ENCODE measurements at places on chromosomes 6 and 20. TPM values are rescaled to one million over a fixed set of nuclear protein-coding genes. Genes with fewer than 3 reads are reported as not detected.

- no peak for DNase-seq
- H3K36me3 ChIP-seq = no peaks in the 10 kb centered on the region
- H3K4me1 ChIP-seq = peaks cover 7% of the 10 kb centered on the region
- no peaks in the 10 kb centered on the region for H3K27me3 ChIP-seq
- H3K27ac ChIP-seq = peak overlapping the region; percentile 32
These were observed 73.2 kb downstream of the INSM1 start for GRCh38 chr20:20440886-20441658.

DNA sequence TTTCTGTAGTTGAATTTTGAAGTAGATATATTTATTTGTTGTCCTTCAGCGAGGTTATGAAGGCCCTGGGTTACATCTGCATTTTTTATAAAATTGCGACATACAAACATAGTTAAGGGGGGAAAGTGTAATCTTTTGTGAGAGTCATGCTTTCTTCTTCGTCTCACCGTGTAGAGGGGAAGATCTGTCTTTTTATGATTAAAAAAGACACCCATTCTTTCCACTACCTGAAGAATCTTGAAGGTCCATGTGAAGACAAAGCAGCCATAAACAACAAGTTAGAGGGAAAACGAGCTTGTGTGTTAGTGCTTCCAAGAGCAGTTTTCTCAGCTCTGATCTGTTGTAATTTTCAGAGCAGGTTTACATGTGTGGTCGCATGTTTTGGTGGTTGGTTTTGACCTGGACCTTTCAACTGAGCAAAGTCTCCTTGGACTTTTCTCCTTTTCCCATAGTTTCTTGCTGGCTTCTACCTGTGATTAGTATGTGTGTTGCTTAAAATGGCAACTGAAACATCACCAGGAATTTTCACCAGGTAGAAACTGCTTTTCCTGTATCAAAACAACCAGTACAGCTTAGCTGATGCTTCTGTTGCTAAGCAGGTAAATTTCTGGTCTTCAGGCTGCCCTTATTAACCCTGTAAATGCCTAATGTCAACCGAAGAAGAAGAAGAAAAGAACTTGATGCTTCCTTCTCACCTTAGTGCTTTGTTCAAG is 37.3 kb downstream of the RREB1 start:
- H3K4me1 ChIP-seq = peaks cover 31% of the 10 kb centered on the region
- H3K27ac ChIP-seq = peak overlapping the region; percentile 96
- no peak for DNase-seq
- no peaks in the 10 kb centered on the region for H3K27me3 ChIP-seq

- DNase-seq = no peak
- H3K36me3 ChIP-seq = no peaks in the 10 kb centered on the region
- H3K27me3 ChIP-seq = peaks cover 13% of the 10 kb centered on the region
- H3K4me3 ChIP-seq = no peak overlapping the region
- no peaks in the 10 kb centered on the region for H3K4me1 ChIP-seq
These were observed 39.7 kb downstream of the SIRPA start for GRCh38 chr20:1934721-1935573.

- no peaks in the 10 kb centered on the region for H3K27me3 ChIP-seq
- H3K4me3 ChIP-seq = no peak overlapping the region
- no peaks in the 10 kb centered on the region for H3K4me1 ChIP-seq
- H3K27ac ChIP-seq = no peak overlapping the region
These were observed 323.5 kb upstream of the HSF2 start for GRCh38 chr6:122075917-122076316.

DNA sequence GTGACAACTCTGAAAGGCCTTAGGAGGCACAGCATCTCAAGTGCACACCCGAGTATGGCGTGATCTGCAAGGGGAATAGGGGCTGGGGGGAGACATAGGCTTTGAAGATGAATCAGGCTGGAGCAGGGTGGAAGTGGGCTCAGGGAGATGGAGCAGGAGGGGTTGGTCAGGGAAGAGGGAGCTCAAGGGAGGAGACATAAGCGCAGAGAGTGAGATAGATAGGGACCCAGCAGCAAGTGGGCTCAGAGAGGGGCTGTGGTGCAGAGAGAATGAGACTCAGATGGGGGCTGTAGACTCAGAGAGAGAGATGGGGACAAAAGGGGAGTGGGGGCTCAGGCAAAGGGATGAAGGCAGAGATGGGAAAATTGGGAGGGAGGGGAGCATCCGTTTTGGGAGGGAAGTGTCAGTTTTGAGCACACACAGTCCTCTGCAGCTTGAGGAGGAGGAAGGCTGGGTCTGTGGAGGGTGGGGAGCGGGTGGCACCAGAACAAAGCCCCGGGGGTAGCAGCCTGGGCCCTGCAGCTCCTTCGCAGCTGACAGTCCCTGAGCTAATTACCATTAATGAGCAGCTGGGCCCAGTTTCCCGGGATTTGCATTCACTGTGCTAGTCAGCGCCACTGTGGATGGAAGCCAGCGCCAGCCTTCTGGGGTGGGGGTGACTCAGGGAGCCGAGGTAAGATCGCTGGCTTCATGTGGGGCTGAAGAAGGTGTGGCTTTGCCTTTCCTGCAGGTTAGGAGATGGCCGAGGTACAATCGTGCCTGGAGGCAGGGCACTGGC is 18.7 kb downstream of the SRXN1 start:
- H3K36me3 ChIP-seq = no peaks in the 10 kb centered on the region
- no peak overlapping the region for H3K27ac ChIP-seq
- DNase-seq = no peak
- no peaks in the 10 kb centered on the region for H3K4me1 ChIP-seq

- H3K36me3 ChIP-seq = no peaks in the 10 kb centered on the region
- H3K4me3 ChIP-seq = no peak overlapping the region
- no peak overlapping the region for H3K27ac ChIP-seq
- H3K4me1 ChIP-seq = no peaks in the 10 kb centered on the region
- no peaks in the 10 kb centered on the region for H3K27me3 ChIP-seq
These were observed 140.9 kb downstream of the GRIK2 start for GRCh38 chr6:101534386-101534785.

DNA sequence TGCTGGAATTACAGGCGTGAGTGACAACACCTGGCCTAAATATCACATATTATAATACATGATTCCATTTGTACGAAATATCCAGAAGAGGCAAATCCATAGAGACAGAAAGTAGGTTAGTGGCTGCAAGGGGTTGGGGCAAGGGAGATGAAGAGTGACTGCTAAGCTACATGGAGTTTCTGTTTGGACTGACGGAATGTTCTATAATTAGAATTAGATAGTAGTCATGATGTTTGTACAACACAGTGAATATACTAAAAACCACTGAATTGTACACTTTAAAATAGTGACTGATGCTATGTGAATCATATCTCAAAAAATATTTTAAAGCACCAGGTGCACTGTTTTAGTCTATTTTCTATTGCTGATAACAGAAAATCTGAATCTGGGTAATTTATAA is 3.7 kb upstream of the HEBP2 start:
- H3K27ac ChIP-seq = no peak overlapping the region
- H3K36me3 ChIP-seq = no peaks in the 10 kb centered on the region

DNA sequence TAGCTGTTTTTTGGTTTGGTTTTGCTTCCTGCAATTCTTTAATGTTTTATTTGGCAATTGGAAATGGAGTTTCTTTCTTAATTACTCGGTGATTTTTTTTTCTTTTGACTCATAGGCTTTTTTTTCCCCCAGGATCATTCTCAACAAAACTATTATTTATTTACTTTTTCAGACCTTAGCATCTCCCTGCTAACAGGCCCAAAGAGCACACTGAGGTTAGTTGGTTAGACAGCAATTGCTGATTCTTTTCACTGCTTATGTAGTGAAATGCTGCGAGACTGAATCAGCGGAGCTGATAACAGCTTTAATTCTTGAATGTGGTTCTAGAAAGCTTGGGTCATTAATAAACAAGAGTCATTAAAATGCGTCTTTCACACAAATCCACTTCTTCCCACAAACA is 79.1 kb upstream of the ZFP64 start:
- H3K36me3 ChIP-seq = no peaks in the 10 kb centered on the region
- H3K27ac ChIP-seq = no peak overlapping the region
- no peak overlapping the region for H3K4me3 ChIP-seq

GRCh38 chr6:84314377-84314898 is 87.0 kb upstream of the CEP162 start:
- no peaks in the 10 kb centered on the region for H3K4me1 ChIP-seq
- no peak overlapping the region for H3K27ac ChIP-seq
- H3K36me3 ChIP-seq = no peaks in the 10 kb centered on the region
- H3K4me3 ChIP-seq = no peak overlapping the region

DNA sequence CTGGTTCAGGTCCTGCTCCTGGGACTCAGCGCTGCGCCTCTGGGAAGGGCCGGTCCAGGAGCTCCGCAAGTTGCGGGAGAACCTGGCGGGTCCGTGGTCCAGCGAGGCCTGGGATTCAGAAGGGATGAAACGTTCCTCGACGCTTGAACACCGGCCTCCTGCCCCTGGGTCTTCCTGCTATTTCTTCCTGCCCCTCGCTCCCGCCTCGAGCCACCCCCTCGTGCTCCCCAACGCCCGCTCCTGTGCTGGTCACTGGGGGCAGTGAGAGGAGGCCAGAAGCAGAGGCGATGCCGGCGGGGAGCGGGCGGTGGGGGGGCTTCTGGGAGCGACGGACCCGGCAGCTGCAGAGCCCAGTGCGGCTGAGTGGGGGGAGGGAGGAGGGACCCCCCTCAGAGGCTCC is 20.8 kb upstream of the KIF25 start:
- H3K27me3 ChIP-seq = no peaks in the 10 kb centered on the region
- no peaks in the 10 kb centered on the region for H3K36me3 ChIP-seq
- peaks cover 53% of the 10 kb centered on the region for H3K4me1 ChIP-seq

- H3K4me1 ChIP-seq = no peaks in the 10 kb centered on the region
- no peaks in the 10 kb centered on the region for H3K27me3 ChIP-seq
- DNase-seq = no peak
- H3K4me3 ChIP-seq = no peak overlapping the region
- peaks cover 7% of the 10 kb centered on the region for H3K36me3 ChIP-seq
- H3K27ac ChIP-seq = no peak overlapping the region
These were observed 87.1 kb downstream of the OGFRL1 start for GRCh38 chr6:71375676-71376075.

DNA sequence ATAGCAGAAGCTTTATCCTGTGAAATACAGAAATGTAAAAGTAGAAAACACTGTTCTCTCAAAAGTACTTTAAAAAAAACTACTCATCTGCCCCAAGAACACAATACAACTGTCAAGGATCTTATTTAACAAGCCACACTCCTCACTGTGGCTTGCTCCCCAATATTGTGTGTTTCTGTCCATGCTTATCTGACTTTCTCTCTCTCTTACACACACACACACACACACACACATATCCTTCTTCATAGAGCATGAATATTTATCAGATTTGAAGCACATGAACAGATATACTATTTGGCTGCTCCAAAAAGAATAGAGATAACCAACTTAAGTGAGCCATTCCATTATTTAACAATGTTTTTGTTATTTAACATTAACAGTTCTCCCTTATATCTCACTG is 3.6 kb upstream of the PHIP start:
- no peak overlapping the region for H3K27ac ChIP-seq
- H3K4me3 ChIP-seq = no peak overlapping the region
- peaks cover 6% of the 10 kb centered on the region for H3K4me1 ChIP-seq
- no peaks in the 10 kb centered on the region for H3K36me3 ChIP-seq

DNA sequence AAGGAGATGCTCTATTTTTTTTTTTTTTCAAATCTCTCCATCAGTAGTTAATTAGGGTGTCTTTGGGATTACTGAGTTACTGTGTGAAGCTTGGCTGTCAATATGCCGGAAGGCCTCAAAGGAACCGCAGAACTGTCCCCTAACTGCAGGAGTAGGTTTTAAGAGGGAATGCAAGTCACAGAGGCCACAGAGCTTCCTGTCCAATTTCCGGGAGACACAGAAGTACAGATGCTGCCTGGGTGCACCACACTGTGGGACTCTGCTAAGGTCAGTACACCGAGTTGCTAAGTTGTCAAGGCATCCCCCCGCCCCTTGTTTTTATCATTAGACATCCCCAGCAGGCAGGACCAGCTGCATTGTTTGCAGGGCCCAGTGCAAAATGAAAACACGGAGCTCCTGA is 120.2 kb upstream of the RAB32 start:
- no peaks in the 10 kb centered on the region for H3K4me1 ChIP-seq
- DNase-seq = no peak
- H3K36me3 ChIP-seq = no peaks in the 10 kb centered on the region
- no peak overlapping the region for H3K4me3 ChIP-seq
- no peak overlapping the region for H3K27ac ChIP-seq

- no peaks in the 10 kb centered on the region for H3K36me3 ChIP-seq
- no peaks in the 10 kb centered on the region for H3K27me3 ChIP-seq
- peak; percentile 93 for DNase-seq
These were observed 275.2 kb downstream of the GMDS start for GRCh38 chr6:1970151-1970561.

GRCh38 chr20:63009045-63009961 is 2.5 kb upstream of the BHLHE23 start:
- H3K4me1 ChIP-seq = peaks cover 5% of the 10 kb centered on the region
- no peaks in the 10 kb centered on the region for H3K36me3 ChIP-seq
- H3K4me3 ChIP-seq = no peak overlapping the region
- H3K27me3 ChIP-seq = peaks cover 74% of the 10 kb centered on the region

DNA sequence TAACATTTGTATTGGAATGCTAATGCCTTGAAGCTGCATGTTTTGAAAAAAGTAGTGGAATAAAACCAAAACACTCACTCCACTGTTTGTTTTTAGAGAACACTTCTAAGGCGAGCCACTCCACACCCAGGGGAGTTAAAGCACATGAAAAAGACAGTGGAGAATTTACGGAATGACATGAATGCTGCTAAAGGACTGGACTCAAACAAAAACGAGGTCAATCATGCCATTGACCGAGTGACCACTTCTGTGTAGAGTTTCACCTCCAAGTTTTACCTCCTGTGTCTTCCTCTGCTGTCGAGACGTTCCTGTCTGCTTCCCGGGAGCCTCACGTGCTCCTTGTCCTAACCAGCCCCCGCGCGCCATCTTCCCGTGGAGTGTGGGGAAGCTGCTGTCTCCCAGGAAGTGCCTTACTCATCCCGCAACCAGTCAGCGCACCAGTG is 127.8 kb downstream of the LRRC1 start:
- DNase-seq = peak; percentile 6
- no peaks in the 10 kb centered on the region for H3K36me3 ChIP-seq
- no peak overlapping the region for H3K4me3 ChIP-seq
- H3K27ac ChIP-seq = no peak overlapping the region

DNA sequence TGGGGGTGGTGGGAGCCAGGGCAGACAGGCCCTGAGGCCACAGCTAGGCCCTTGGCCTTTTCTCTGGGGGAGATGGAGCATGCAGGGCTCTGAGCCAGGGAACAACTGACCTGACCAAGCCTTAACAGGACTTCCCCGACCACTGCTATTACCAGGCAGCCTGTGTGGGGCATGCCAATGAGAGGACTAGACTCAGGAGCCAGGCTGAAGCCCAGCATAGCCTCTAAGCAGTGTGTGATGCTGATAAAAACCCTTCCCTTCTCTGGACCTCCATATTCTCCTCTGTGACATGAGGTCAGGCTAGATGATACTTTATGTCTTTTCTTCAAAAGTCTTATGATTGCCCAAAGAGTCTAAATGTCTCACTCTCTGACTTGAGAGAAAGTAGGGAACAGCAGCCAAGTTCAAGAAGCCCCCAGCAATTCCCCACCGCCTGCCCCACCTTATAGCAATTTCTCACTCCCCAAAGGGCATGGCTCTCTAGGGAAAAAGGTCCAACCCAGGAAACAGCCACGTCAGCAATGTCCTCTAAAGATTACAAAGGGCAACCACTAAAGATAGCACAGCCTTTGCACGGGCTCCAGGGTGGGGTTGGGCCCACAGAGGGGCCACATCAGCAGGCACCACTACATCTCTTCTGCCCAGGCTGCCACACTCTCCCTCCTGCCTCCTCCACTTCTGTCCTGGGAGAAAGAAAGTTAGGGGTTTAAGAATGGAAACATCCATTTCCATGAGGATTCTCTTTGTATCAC is 71.3 kb downstream of the TRERF1 start:
- DNase-seq = no peak
- H3K4me3 ChIP-seq = no peak overlapping the region
- no peaks in the 10 kb centered on the region for H3K36me3 ChIP-seq
- no peak overlapping the region for H3K27ac ChIP-seq
- no peaks in the 10 kb centered on the region for H3K27me3 ChIP-seq

Gene UNC93A
- total RNA-seq = not detected

Gene PRKN
- total RNA-seq = 5.7 TPM

Gene HLA-G
- 0.23 TPM for total RNA-seq

Gene ELOVL2
- 2.8 TPM for total RNA-seq

Gene CTAGE9
- not detected for total RNA-seq

Gene ZNF391
- 4.2 TPM for total RNA-seq

Data from lung (tissue), 17 donors.